ENCODE measurements at places on chromosomes 1 and 21. TPM values are rescaled to one million over a fixed set of nuclear protein-coding genes. Genes with fewer than 3 reads are reported as not detected.

Gene RAB3GAP2
- total RNA-seq, result 13.3 TPM

Gene OR2T3
- total RNA-seq, result not detected

Gene CROCC
- 4.4 TPM for total RNA-seq

Gene COL9A2
- total RNA-seq, result 0.24 TPM

Gene GPR3
- 1.7 TPM for total RNA-seq

Gene F3
- 3.4 TPM for total RNA-seq

Gene LIN28A
- total RNA-seq, result not detected

Gene DIO1
- total RNA-seq, result not detected

Gene CAPN8
- total RNA-seq, result 0.77 TPM

Gene ALX3
- not detected for total RNA-seq
